ENCODE measurements at places on chromosomes 2 and 18.

DNA sequence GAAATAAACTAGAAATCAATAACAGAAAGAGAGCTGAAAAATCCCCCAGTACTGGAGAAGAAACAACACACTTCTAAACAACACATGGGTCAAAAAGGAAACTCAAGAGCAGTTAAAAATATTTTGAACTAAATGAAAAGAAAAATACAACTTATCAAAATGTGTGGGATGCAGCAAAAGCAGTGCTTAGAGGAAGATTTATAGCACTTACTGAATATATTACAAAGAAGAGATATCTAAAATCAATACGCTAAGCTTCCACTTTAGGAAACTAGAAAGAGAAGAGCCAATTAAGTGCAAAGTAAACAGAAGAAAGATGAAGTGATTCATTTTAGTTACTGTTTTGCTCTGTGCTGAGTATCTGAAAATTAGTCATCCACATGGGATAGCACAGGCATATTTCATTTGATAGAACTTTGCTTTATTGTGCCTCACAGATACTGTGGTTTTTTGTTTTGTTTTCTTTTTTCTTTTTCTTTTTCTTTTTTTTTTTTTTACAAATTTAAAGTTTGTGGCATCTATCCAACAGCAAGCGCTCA lies 17.0 kb downstream of the TGFA start:
- DNase-seq, result no peak

GRCh38 chr18:413233-413632 lies 87.3 kb downstream of the COLEC12 start:
- DNase-seq, result peak; percentile 63

GRCh38 chr2:228432116-228432515 lies 250.6 kb upstream of the SPHKAP start:
- no peak for DNase-seq

DNA sequence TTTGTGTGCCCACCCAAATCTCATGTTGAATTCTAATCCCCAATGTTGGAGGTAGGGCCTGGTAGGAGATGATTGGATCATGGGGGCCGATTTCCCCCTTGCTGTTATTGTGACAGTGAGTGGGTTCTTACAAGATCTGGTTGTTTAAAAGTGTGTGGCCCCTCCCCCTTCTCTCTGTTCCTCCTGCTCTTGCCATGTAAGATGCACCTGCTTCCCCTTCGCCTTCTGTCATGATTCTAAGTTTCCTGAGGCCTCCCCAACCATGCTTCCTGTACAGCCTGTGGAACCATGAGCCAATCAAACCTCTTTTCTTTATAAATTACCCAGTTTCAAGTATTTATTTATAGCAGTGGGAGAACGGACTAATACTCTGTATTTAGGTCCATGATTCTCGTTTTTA lies 588.1 kb downstream of the DCDC2C start:
- DNase-seq, result no peak

- DNase-seq, result no peak
These were observed 4.2 kb upstream of the SIX2 start for GRCh38 chr2:45013229-45014015.

DNA sequence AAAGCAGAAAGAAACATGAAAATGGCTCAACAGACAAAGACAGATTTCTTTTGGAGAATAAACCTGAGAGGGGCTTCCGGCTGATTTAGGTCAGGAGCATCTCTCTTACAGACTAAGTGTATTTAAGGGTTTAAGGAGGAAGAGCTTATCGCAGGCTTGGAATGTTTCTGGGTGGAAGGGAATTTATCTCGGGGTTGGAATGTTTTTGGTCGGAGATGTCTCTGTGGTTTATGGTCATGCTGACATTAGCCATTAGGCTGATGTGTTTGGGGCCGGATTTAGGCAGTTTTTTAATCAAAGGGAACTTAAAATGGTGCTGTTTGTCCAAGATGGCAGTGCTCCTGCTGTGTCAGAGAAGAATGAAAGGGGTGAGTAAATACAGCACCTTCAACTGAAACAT lies 14.4 kb upstream of the PSMA8 start:
- peak; percentile 8 for DNase-seq

DNA sequence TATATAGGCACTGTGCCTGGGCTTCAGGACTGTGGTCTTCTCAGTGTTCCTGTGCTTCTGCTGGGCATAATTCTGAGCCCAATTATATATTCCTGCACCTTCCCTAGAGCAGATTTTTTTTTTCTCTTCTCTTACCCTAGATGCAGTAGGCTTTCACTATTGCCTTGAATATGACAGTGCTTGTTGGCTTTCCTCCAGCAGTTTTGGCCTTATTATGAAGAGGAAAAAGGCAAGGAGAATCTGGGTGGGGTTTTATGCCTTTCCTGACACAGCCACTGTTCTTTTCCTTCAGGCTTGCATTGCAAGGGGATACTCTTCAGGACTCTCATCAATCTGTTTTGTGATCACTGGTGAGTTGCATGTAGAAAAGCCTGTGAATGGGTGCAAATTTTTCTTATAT lies 221.9 kb upstream of the CELF4 start:
- DNase-seq, result no peak

- DNase-seq, result no peak
These were observed 12.7 kb upstream of the SMARCAL1 start for GRCh38 chr2:216399621-216400020.

GRCh38 chr2:197628043-197628500 lies 47.3 kb downstream of the RFTN2 start:
- peak; percentile 49 for DNase-seq

- peak; percentile 19 for DNase-seq
These were observed 37.6 kb downstream of the RMC1 start for GRCh38 chr18:23540867-23541266.

- no peak for DNase-seq
These were observed 81.0 kb downstream of the CHN1 start for GRCh38 chr2:174924061-174924693.

DNA sequence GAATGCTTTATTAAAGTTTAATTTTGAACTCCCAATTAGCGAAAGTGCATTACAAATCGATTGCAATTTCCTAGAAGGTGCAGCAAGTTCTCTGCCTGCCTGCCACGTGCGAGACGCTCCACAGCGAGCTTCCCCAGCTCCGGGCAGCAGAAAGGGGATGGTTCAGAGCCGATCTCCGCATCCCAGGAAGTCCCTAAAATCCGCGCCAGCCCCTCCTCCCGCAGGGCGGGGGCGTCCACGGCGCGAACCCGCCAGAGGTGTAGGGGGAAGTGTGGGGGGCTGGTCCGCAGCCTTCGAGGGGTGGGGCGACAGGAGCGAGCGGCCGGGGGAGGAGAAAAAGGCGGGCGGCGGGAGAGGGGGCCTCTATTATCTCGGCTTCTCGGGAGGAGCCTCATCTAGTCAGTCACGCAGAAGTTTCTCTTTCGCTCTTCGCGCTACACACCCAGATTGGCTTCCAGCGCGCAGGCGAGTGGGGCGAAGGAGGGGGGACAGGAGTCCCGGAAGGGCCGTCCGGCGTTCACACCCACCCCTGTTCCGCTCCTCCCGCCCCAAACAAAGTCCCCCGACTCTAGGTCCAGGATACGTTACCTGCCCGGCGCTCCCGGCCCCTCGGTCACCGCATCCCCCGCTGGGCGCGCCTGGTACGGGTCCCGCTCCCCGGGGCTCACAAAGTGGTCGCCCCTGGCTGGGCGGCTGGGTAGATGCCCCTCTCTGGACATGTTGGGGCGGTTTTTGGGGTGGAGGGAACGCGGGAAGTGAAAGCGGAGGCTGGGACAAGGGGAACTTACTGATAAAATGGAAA lies 9.1 kb upstream of the NR4A2 start:
- peak; percentile 94 for DNase-seq

DNA sequence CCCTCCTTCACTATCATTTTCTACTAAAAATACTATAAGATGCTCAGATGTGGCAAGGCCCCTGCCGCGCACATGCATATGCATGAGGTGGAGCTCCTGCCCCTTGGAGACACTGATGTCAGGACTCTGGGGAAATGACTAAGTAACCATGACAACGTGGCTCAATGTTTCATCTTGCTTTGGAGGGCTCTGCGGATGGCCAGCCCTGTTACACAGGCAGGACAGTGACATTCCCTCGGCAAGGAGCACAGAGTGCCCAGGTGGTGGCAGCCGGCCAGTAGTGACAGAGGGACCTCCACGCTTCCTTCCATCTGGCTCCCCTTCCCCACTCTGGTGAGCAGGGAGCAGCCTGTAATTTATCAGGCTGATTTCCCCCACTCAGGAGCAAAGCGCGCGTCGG lies 364.1 kb downstream of the SS18 start:
- peak; percentile 78 for DNase-seq

DNA sequence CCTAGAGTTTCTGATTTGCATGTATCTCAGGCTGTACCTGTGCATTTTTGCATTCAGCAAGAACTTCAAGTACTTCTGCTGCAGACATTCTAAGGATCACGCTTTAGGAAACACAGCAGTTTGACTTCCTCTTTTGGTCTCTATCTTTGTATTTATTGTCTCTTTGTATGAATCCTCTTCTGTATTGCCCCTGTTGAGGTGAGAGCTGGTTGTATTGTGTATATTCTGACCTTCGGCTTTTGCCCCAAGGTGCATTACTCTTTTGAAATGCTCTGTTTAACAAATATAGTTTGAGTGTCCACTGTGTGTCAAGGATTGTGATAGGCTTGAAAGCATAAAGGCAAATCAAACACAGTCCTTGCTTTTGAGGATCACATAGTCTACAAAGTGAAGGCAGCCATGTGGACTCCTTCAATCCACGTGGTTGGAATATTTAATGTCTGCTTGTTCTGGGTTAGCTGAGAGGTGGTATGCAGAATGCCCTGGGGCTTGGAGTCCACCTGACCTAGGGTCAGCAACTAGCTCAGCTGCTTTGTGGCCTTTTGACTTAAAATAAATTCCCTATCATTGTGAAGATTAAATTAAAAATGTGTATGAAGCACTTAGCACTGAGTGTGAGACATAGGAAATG lies 108.1 kb downstream of the LYPD6 start:
- no peak for DNase-seq

- no peak for DNase-seq
These were observed 204.9 kb upstream of the TWIST2 start for GRCh38 chr2:238642973-238643372.

- DNase-seq, result no peak
These were observed 84.1 kb downstream of the LDLRAD4 start for GRCh38 chr18:13302457-13303225.

- DNase-seq, result no peak
These were observed 344.9 kb downstream of the TDRD15 start for GRCh38 chr2:21468624-21469023.

DNA sequence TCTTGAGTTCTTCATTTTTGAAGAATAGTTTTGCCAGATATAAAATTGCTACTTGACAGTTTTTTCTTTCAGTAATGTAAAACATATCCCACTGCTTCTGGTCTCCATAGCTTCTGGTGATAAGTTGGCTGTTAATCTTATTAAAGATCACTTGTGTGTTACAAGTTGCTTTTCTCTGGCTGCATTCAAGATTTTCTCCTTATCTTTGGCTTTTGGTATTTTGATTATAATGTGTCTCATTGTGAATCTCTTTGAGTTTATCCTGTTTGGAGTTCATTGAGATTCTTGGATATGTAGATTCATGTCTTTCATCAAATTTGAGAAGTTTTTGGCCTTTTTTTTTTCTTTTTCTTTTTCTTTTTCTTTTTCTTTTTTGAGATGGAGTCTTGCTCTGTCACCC lies 20.2 kb upstream of the ADNP2 start:
- no peak for DNase-seq

DNA sequence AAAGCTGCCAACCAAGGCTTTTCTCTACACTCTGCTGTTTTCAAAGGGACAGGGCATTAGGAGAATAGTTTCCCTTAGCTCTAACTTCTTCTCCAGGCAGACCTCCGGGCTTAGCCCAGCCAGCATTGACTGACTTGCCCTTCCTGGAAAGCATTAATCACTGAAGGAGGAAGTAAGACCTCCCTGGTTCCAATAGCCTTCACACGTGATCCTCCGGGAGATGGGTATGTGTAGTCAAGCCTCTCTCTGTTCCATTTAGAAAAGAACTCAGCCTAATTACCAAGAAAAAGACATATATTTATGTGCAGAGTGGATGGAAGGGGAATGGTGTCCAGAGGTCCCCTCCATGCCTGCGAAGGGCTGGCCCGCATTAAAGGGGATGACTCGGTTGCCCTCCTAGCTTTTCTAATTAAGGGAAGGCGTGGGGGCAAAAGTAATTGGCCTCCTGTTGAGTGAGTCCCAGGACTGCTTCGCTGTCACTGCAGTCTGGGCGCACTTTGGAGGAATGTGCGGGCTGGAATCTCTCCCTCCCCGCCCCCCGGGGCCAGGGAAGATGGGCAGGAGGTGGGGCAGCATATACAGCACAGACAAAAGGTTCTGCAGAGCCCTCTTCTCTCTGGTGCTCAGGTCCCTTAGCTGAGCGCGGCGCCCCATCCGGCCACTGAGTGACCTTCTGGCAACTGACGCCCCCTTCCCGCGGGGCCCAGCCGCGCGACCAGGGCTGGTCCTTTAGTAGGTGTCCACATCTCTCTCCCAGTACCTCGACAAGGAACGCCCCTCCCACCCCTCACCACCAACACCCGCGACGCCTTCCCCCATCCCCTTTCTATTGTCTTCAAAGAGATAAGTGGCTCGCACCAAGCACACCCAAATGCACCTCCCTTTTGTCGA lies 686.0 kb downstream of the NRXN1 start:
- DNase-seq, result no peak

- no peak for DNase-seq
These were observed 204.0 kb downstream of the ARL4C start for GRCh38 chr2:234292962-234293243.

GRCh38 chr2:84443477-84443876 lies 15.6 kb downstream of the SUCLG1 start:
- DNase-seq, result no peak

DNA sequence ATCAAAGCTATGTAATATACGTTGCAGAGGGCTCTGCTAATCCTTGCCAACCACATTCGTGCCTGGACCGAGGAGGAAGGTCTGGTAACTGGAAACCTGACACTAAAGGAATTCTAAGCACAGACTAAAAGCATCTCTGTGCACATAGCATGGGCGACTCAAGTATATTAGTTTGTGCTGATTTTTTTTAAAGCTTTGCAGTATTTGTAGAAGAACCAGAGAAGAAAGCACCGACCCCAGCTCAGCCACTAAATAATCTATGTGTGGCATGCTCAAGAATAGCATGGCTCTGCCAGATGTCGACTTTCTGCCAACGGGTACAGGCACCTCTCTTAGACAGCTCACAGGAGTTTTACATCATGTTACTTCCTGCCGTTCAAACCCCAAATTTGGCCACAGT lies 73.2 kb upstream of the NRP2 start:
- peak; percentile 43 for DNase-seq

- peak; percentile 82 for DNase-seq
These were observed at the start of gene CSRNP3 for GRCh38 chr2:165469417-165469816. Gene CSRNP3, plus strand, starts transcription at chr2:165469698. Its CDS starts 125,368 bp downstream, at chr2:165595066.

DNA sequence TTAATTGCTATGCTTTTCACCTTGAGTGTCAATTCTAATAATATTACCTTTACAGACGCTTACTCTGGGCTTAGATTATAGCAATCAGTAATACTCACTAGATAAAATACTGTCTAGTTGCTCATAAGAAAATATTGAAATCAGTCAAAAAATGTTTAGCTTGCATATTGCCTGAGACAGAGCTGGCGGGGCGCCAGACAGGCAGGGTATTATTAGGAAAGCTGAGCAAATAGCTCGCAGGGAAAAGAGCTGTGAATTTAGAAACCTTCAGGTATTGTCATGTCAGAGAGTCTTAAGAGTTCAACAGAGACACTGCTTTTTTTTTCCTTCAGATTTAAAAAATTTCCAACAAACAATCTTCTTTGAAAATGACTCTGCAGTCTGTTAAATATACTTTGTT lies 118.4 kb downstream of the MEIS1 start:
- peak; percentile 13 for DNase-seq

- DNase-seq, result no peak
These were observed 805.1 kb downstream of the RNF144A start for GRCh38 chr2:7722212-7722910.

Data from fibroblast of skin of back (primary cell).